T-helper 1 cell (primary cell): ENCODE measurements at places on chromosomes 5 and 9.

DNA sequence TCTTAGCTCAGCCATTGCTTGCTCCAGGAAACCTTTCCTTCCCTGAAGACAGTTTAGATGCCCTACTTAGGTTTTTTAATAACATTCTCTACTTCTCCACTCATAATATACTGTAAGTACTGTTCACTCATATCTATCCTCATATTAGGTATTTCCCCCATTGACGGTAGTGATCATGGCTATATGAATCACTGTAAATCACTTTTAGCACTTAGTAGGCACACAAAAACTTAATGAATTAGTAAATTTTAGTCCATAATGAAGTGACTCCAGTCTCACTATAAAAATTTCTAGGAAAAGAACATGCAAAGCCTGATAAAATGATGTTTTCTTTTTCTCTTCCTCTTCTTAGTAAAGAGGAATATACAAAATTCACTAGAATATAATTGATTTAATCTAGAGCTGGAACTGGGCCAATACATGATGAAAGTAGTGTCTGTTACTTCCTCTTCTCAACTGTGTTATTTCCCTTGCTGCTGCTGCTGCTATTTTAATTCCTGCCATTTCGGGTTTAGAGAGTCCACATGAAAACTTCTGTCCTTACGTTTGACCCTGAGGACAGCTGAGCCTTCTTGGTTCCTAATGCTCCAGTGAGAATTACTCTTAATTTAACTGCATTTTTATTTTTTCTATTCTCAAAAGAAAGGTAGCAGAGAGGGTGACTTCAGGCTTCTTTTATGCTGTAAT, 73.5 kb downstream of the LNPEP start:
- peak; percentile 37 for DNase-seq

DNA sequence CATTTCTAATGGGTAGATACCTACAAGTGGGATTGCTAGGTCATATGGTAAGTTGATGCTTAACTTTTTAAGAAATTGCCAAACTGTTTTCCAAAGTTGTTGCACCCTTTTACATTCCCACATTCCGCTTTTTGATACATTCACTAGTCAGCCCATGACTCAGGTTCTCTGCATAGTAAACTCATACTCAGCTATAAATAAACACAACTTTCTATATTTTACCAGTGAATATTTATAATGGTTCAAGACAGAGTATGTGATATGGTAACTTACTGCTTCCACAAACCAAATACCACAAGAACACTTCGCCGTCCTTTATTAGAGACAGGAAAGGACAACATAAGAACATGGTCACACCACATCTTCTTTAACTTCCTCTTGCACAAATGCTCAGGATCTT, 54.0 kb downstream of the PLPP1 start:
- no peak for DNase-seq

DNA sequence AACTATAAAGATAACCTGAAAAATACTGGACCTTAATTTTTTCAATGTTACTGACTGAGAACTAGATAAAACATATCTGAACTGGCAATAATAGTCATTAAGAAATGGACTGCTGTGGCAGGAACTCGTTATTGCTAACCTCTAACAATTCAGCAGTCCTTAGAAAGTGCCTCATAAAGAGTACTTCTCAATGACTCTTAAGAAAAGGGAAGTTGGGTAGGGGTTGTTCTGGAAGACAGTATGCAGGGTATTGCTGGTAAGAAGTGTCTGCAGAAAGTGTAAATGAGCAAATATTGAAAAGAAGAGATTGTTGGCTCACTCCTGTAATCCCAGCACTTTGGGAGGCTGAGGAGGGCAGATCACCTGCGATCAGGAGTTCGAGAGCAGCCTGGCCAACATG, 27.9 kb downstream of the FOXD1 start:
- DNase-seq, result no peak

- DNase-seq, result no peak
Measured at GRCh38 chr9:129999141-129999510, 43.9 kb downstream of the FNBP1 start.

GRCh38 chr9:127741831-127742434, 6.8 kb upstream of the TOR2A start:
- DNase-seq, result no peak

DNA sequence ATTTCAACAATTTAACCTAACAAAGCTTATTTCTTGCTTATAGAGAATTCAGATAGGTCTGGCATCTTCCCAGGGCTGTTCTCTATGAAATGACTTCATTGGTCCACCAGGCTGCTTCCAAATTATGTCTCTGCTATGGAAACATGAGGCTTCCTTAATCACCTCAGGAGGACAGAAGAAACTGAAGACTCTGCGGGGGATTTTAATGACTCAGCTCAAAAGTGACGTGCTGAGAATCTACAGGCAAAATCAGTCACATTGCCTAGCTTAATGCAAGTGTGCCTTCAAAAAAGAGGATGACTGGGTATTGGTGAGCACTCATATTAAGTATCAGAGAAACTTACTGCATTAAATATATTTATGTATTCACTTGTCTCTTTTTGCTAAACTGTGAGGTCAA, 315.5 kb upstream of the RGMB start:
- DNase-seq, result no peak

DNA sequence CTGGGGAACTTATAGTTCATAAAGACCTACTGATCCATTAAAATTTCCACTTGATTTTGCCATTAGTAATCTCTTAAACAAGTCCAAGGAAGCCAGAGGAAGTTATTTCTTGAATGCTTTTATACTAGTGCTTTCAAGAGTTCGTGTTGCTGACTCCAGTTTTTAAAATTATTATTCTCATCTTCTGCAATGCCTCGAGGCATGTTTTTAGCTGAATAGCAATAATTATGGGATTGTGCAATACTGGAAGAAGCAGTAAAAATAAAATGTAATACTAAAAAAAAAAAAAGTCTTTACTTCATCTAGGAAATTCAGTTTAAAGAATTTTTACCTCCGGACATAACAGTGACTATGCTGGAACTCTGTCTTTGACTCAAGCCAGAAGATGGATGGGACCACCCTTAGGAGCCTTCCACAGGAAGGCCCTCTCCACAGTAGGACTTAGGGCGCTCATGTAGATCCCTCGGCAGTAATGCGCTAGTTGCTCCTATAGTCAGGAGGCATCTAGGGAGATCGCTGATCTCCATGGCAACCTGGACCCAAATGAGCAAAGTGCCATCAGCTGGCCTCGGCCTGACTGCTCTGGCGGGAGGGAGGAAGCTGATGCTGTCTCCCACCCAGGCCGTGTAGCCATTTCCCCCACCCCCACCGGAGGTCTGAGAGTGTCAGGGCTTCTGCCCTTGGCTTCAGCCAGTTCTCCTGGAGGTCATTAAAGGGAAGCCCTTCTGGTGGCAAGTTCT, 56.7 kb downstream of the DAPK1 start:
- DNase-seq, result no peak

- no peak for DNase-seq
Measured at GRCh38 chr9:89889865-89890264, 285.1 kb downstream of the GADD45G start.

DNA sequence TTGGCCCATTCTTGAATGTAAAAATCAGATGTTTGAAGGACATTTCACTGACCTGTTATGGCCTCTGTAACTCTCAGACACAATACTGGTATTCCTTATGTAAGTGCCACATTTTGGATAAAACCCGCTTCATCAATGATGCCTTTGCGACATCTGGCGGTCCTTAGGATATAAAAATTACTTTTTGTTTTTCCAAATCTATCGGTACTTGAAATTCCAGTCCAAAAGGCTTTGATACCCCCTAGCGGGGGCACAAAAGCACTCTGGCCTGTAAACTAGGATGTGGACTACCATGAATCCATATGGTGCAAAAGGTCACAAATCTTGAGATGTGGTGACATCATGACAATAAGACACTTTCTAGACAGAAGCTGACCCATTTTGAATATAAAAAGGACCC, 291.8 kb downstream of the KIAA0825 start:
- DNase-seq, result no peak

- peak; percentile 83 for DNase-seq
Measured at GRCh38 chr5:132099076-132099748, 25.6 kb downstream of the CSF2 start.

- no peak for DNase-seq
Measured at GRCh38 chr5:127586811-127587210, 62.1 kb upstream of the CTXN3 start.

DNA sequence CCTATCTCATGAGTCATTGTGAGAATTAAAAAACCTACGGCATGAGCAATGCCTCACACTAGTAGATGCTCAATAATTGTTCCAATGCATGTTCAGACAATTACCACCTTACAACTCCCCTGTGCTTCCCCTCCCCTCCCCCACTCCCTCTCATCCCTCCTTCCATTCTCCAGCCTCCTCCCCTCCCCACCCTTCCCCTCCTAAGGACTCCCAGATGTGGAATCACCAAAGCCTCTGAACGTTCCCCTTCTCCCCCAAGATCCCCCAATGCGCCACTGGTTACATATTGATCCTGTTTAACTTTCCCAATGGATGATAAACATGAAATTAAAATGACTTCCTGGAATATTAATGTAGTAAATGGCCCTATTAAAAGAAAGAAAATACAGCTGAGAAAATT, 84.8 kb downstream of the PCDH1 start:
- DNase-seq, result no peak

- no peak for DNase-seq
Measured at GRCh38 chr9:131817627-131818026, 77.8 kb upstream of the RAPGEF1 start.

- no peak for DNase-seq
Measured at GRCh38 chr9:112884101-112884500, 6.6 kb downstream of the SLC46A2 start.

- DNase-seq, result no peak
Measured at GRCh38 chr5:140883373-140883772, 1.4 kb downstream of the PCDHA13 start.

- no peak for DNase-seq
Measured at GRCh38 chr9:96423322-96423984, 5.3 kb upstream of the ZNF367 start.

DNA sequence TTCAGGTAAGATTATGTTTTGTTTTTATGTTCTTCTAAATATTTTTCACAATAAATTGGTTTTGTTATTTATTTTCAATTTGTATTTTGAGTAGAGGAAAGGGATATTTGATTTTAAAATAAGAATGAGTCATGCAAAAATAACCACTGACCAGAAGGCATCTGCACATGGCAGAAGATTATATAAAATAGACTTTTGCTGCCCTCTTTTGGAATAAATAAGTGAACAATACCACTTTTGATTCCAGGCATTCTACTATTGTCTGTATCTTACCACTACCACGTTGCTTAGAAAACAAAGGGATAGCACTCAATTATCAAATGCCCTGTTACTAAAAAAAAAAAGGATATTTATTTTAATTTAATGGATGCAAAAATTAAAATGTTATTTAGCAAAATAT, 227.3 kb upstream of the ITGA1 start:
- no peak for DNase-seq

- DNase-seq, result no peak
Measured at GRCh38 chr5:75617736-75618352, 6.6 kb downstream of the ANKDD1B start.

GRCh38 chr9:130698514-130698913, 4.9 kb downstream of the EXOSC2 start:
- DNase-seq, result no peak

- no peak for DNase-seq
Measured at GRCh38 chr9:133780404-133780945, 42.3 kb upstream of the SARDH start.

DNA sequence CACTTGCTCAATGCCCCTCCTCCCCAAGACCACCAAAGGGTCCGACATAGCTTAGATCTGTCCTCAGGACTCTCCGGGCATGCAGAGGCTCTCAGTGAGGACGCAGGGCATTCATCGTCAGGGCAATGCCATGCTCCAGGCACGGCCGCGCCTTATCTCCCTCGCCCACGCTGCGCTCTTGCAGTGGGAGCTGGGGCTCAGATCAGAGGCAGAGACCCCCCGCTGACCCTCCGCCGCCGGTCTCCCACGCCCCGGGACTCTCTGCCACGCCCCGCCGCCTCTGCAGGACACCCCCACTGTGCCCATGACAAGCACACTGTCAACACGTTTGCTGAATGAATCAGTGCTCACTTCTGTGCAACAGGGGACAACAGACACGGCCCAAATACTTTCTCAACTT, 140.7 kb downstream of the ADAMTS2 start:
- no peak for DNase-seq

DNA sequence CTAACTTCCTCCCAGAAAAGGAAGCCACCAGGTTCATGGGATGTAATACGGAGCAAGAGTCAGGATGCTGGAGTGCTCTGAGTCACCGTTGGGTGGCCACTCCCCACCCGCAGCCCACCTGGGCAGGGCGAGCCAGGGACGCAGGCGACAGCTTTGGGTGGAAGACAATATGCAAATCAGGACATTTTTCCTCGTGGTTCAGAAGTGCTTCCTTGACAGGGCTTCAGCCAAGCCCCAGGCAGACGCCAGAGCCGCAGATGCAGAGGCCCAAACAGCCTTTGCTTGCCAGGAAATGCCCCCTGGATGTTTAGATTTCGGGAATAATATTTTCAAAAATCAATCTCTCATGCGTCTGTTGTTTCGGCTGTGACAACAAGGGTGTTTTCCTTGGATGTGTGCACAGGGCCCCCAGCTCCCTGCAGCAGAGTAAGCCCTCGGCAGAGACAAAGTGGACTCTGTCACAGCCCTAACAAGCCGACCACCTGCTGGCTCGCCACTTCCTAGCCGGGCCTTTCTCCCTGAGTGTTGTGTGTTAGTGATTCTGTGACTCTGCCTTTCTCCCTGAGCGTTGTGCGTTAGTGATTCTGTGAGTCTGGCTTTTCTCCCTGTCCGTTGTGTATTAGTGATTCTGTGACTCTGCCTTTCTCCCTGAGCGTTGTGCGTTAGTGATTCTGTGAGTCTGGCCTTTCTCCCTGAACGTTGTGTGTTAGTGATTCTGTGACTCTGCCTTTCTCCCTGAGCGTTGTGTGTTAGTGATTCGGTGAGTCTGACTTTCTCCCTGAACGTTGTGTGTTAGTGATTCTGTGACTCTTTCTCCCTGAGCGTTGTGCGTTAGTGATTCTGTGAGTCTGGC, 11.8 kb upstream of the SLC9A3 start:
- no peak for DNase-seq

DNA sequence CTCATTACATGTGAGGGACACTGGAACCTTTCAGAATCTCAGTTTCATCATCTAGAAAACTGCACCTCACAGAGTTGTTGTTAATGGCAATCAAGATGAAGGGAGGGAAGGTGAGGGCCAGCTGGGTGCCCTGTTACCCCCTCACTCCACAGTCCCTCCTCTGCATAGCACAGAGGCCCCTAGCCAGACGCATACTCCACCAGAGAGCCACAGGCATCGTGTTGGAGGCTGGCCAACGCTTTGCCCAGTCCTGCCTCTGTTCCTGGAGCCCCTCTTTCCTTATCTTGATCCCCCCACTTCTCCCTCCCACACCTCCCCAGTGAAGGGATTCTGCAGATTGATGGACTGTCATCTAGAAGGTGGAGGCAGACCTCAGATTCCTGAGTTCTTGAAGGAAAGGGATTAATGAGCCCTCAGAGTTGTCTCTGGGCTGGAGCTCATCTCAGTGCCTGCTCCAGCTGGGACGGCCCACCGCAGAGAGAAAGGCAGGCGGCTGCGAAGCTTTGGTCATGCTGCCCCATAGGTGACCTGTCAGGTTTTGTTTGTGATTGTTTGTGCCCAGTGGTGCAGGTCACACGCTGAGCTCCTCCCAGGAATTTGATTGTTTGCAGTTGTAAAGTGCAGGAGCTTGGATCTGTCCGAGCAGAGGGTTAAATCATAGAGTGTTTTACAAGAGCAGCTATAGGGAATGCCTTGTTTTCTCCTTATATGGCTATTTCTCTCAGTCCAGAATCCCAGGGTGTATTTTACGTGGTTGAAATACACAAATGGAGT, 487.3 kb downstream of the CCDC171 start:
- no peak for DNase-seq
